Kidney capillary endothelial cell (primary cell): ENCODE measurements at places on chromosomes 12 and 14.

DNA sequence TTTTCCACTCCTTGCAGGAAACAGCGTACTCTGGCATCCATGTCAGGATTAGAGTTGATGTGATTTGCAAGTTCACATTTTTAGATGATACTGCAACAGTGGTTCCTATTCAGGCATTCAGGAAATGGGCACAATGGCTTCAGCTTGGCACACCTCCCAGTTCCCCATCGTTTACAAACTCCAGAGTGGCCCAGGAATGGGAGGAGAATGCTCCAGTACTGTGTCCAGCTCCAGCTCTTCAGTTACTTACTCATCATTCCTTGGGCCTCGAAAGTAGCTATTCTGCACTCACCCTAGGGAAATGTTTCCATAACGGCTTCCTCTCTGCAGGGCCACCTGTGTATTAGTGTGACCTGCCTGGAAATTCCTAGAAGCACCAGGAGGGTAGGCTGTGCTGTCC is 239.7 kb upstream of the RGS6 start:
- DNase-seq: peak; percentile 47

GRCh38 chr12:80268924-80269749 is 169.8 kb downstream of the OTOGL start:
- DNase-seq: peak; percentile 98

DNA sequence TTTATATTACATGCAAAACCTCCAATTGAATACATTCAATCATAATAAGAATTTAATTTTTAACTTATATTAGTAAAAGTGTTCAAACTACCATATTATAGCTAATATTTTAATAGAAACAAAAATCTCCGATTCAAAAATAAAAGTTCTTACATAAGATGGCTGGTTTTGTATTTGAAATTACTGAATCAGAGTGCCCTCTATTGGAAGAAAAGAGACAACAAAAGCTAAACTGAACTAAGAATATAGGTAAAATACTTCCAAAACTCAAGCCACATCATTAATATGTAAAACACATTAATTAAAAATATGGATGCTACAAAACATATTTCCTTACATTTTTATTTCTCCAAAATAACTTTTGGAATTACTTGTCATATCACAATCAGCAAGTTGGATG is 120.3 kb downstream of the GARIN6 start:
- peak; percentile 17 for DNase-seq

GRCh38 chr14:96275177-96276112 is 19.4 kb downstream of the BDKRB1 start:
- peak; percentile 47 for DNase-seq

DNA sequence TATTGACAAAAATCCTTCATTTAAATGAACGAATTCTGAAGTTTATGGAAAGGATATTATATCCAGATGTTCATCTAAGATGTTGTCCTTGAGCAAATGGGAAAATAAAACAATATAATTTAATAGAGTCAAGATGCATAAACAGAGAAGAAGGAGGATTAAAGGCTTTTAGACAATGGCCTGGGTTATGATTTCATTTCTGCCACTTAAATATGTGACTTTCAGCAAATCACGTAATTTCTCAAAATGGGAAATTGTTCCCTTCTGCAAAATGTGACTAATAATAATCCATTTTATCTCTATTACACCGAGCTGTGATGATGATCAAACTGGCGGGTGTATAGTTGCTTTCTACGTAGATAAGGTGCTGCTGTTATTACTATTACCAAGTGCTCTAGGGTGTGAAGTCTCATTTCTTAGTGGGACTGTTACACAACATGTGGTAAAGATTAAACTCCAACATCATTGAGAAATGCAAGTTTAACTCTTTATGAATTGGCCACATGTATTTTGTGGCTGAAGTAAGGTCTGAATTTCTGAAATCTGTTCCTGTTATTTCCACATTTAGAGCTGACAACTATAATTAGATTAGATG is 157.0 kb downstream of the MYRFL start:
- DNase-seq: no peak
